Spinal cord (tissue), 10 donors: ENCODE measurements at places on chromosomes 3 and 15. TPM values are rescaled to one million over a fixed set of nuclear protein-coding genes. Genes with fewer than 3 reads are reported as not detected.

Gene RPL32
- 1,237 TPM for total RNA-seq

Gene NIPA2
- 55.0 TPM for total RNA-seq

Gene EHHADH
- 4.6 TPM for total RNA-seq

Gene KBTBD12
- 0.94 TPM for total RNA-seq

Gene KCNMB2
- total RNA-seq: 22.9 TPM

Gene TRH
- total RNA-seq: 7.0 TPM

Gene WDR5B
- 6.2 TPM for total RNA-seq

Gene GOLGA6L22
- not detected for total RNA-seq

Gene DUOX1
- under 0.01 TPM for total RNA-seq

Gene HRH1
- 21.3 TPM for total RNA-seq

Gene NRROS
- 3.0 TPM for total RNA-seq

Gene FOXL2NB
- 0.59 TPM for total RNA-seq

DNA sequence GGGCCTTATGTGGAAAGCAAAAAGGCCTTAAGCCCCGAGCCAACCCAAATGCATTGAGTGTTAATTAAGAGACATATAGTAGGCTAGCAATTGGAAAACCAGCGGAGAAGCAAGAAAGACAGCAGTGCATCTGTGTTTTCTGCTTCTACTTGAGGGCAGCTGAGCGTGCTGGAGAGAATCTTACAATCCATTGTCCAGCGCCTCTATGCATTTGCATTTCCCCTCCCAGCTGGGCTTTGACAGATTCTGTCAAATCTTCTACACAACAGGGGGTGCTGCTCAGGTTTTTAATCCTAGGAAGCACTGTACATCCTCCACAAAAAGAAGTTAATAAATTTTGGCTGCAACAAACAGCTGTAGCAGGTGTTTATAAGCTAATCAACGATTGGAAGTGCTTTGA is 23.9 kb downstream of the SSR3 start:
- DNase-seq: no peak

DNA sequence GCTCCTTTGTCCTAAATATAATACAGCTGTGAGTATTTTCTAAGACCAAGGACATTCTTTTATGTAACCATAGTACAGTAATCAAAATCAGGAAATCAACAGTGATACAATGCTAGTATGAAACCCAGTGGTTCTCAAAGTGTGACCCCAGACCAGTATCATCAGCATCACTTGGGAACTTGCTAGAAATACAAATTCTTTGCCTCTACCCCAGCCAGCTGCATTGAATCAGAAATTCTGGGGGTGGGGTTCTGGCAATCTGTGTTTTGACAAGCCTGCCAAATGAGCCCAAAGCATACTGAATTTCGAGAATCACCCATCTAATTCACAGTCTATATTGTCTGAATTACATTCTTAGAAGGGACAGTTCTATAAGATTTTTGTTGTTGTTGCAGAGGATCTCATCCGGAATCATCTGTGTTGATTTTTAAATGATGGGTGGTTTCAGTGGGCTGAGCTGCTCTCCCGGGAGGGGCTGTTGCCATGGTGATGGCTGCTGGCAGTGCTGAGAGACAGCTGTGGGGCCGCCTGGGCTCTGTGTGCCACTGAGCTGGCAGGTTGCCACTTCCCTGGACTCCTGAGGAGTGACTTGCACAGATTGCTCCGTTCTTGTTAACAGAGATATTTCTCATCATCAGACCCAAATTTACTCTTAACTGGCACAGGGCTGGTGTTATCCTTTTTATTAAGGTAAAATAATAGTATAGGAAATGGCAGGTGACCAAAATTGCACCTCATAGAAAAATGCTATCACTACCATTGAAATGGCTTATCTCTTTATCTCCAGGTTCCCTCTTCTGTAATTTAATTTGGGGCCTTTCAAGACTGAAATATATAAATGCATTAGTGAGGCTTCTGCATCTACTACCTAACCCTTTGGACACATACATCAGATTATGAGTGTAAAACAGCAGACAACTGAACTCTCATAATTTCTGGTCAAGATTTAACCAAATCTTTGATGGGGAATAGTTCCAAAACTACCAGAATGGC is 56.5 kb downstream of the NEK11 start:
- peak; percentile 64 for DNase-seq

GRCh38 chr3:29195056-29195455 is 85.8 kb upstream of the RBMS3 start:
- DNase-seq: no peak

DNA sequence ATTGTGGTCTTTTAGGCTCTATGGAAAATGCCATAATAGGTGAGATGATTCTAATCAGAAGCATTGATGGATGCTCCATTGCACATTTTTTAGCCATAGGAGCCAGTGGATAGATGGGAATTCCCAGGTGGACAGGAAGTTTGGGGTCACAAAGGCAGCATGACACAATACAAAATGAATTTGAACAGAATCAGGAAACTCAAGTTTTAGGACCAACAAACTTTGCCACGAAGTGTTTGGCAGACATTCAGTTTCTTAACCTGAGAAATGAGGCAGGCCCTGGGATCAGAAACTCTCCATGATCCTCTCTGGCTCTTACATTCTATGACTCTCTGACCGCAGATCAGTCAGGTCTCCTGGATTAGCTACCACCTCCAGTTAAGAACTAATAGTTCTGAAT is 275.4 kb downstream of the TIGIT start:
- DNase-seq: no peak

DNA sequence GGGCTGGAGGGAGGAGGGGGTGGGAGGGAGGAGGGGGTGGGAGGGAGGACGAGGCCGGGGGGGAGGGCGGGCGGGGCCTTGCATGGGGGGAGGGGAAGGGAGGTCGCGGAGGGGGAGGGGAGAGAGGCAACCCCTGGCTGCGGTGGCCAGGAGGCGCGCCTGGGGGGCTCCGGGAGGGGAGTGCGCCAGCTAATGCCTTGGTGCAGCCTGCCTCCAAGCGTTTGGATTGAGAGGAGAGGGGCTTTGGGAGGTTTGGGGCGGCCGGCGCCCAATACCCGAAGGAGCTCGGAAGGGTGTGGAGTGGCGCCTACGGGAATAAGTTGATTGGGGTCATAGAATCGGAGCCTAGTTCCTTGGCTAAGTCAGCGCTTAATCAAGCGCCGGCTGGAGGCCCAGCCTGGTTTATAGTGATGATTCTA is 557 bp downstream of the TFG start:
- no peak for DNase-seq

GRCh38 chr15:55546718-55547117 is 38.7 kb upstream of the DNAAF4 start:
- DNase-seq: no peak

DNA sequence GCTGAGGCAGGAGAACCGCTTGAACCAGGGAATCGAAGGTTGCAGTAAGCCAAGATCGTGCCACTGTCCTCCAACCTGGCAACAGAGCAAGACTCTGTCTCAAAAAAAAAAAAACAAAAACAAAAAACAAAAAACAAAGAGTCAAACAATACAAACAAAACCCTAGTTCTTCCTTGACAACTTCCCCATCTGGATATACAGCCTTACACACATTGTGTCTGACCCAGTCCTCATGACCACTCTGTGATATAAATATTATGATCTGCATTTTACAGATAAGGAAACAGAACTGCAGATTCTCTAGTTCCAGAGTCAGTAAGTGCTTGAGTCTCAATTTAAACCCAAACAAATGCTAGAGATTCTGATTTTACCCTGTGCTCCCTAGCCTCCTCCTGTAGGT is 4.8 kb upstream of the ESYT3 start:
- DNase-seq: no peak

- DNase-seq: no peak
These were observed 9.8 kb upstream of the VGLL4 start for GRCh38 chr3:11653298-11654055.

DNA sequence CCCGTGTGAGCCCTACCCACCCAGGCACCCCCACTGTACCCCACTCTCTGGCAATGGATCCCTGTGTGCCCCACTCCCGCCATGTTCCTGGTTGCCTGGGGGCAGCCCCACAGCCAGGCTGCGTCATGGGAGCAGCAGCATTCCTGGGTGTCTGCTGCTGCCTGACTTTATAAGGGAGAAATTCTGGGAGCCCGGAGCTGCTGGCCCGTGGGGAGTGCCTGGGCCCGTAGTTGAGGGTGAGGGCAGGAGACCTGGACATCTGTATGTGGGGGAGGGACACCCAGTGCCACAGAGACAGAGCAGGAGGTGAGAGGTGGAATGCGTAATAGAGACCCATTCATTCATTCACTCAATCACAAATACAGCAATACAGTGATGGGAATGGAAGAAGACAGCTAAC is 15.1 kb downstream of the CSPG4 start:
- no peak for DNase-seq

- no peak for DNase-seq
These were observed 24.4 kb downstream of the XXYLT1 start for GRCh38 chr3:195246581-195246995.

- no peak for DNase-seq
These were observed 59.6 kb upstream of the MRPS22 start for GRCh38 chr3:139284221-139284620.

- no peak for DNase-seq
These were observed 77.6 kb upstream of the ALDH1L1 start for GRCh38 chr3:126257984-126258383.

GRCh38 chr15:74373056-74373650 is 5.7 kb upstream of the CYP11A1 start:
- DNase-seq: no peak

- peak; percentile 12 for DNase-seq
These were observed 888.3 kb downstream of the PLOD2 start for GRCh38 chr3:145272684-145273083.

- no peak for DNase-seq
These were observed 7.8 kb upstream of the NR2F2 start for GRCh38 chr15:96322536-96323318.

DNA sequence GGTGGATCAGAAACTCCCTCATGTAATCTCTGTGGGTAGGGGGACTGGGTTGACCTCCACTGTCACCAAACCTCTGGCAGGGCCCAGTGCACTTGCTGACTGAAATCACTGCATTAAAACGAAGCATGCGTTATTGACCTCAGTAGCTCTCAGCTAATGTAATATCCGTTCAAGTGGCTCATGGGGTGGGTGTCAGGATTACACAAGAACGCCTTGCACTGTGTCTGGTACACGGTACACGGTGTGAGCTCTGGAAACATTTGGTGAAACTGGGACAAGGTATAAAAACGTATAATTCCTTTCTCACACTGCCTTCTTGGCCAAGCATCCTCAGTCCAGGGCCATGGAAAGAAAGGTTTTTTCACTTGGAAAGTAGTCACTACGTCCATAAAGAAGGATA is 11.9 kb downstream of the LRTM1 start:
- no peak for DNase-seq
